HFFc6 (cell line): ENCODE measurements at places on chromosomes 6 and 20.
A peak's percentile ranks its signal among the peaks of the same experiment; 100 is the strongest.

DNA sequence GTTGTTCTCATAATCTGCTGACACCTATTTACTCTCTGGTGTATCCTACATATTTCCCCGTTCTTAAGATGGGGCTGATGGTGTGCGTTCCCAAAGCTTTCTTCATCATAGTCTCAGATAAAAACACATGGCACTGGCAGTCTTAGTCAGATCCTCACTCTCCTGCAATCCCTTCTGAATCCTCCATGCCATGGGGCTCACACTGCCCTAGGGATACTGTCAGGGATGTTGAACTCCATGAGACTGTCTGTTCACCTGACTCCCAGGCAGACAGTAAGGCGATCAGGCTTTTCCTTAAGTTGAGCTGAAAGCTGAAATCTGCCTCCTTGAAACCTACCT is 76.0 kb downstream of the SLX4IP start:
- DNase-seq = no peak

- DNase-seq = peak; percentile 59
These were observed 17.8 kb downstream of the TMEM30A start for GRCh38 chr6:75266716-75267291.

- no peak for DNase-seq
These were observed 268.3 kb upstream of the FAM83B start for GRCh38 chr6:54578261-54578660.

- peak; percentile 16 for DNase-seq
These were observed at the start of gene GTSF1L for GRCh38 chr20:43726811-43727338. Gene GTSF1L (minus strand): TSS chr20:43727002. CDS start chr20:43726694, 308 bp downstream.

- no peak for DNase-seq
These were observed 90.7 kb upstream of the F13A1 start for GRCh38 chr6:6411115-6411514.

- DNase-seq = peak; percentile 42
These were observed 76.0 kb upstream of the ADTRP start for GRCh38 chr6:11854408-11855165.

DNA sequence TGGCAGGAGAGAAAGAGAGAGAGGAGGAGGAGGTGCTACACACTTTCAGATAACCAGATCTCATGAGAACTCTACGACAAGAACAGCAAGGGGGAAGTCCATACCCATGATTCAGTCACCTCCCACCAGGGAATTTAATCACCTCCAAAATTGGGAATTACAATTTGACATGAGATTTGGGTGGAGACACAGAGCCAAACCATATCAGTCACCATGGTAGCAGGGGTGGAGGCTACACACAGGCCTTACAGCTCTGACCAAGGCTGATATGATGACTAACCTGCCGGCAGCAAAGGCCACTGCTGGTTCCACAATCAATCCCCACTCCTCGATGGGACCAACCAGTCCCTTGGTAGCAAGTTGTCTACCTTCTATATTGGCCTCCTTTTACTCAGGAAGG is 13.6 kb upstream of the RBM24 start:
- DNase-seq = no peak

- DNase-seq = no peak
These were observed 117.6 kb downstream of the F13A1 start for GRCh38 chr6:6202886-6203285.

DNA sequence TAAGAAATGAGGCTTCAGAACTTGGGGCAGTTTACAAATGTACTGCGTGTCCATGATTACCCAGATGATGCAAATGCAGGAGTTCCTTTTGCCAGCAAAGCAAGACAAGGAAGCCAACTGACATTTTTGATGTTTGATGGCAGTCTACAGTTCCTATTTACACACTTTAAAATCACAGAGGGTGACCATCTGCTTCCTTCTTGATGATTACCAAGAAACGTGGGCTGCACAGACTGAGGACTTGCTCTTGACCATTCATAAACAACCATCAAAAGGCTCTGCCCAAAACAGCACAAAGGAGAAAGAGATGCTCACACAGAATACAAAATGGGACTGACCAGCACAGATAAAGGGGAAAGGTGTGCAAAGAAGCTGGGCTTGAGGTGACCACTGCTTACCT is 79.8 kb upstream of the TRAF3IP2 start:
- DNase-seq = no peak

DNA sequence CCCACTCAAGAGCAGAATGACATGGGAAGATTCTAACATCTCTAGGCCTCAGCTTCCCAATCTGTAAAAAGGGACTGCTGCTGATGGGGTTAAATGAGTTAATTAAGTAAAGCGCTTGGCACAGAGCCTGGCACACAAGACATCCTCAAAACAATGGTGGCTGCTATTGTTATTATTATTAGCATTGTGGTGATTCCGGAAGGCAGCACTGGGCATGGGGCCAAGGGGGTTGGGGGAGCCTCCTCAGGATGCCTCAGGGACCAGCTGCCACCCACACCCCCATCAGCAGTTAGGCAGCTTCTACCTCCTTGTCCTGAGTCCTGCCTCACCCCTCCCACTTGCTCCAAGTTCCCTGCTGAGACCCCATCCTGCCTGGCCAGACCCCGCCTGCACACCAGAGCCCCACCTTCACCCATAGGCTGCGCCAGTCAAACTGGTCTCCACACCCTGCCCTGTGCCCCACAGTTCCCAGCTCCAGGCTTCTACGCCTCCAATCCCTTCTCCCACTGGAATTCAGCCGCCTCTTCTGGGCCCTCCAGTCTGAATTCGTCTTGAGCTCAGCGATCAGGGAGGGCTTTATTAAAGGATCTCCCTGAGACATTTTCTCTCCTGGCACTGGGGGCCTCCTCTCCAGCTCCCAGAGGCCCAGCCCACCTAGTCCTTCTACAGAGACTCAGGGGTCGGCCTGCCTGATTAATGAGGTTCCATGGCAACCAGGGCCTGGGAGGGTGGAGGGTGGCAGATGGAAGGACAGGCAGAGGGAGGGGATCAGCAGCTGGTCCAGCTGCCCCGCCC is 1.5 kb downstream of the E2F1 start:
- DNase-seq = no peak

DNA sequence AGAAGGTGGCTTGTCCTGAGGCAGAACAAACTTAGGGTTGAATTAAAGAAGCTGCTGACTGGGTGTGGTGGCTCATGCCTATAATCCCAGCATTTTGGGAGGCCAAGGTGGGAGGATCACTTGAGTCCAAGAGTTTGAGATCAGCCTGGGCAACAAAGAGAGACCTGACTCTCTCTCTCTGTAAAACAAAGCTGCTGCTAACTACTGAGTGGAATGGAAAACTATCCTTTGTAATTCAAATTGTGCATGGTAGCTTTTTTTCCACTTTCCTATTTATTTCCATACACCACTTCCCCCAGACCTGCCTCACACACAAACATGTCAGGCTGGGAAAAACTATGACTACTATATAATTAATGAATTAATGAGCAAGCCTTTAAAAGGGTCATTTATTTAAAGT is 437.1 kb downstream of the CDC5L start:
- no peak for DNase-seq

DNA sequence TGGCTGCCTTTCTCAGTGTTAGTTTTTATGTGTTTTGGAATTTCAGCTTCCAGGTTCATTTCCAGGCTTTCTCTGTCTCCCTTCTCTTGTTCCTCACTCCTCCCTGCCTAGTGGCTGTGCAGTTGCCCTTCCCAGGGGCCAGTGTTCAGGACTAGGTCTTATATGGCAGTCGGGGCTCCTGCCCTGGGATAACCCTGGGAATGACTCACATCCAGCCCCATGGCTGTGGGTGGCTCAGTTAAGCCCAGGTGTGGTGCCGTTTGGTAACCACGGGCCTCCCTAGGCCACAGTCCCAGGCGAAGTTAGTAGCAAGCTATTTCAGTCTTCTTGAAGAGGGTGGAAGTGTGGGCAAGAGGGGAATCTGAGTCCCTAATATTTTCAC is 57.4 kb upstream of the DDR1 start:
- DNase-seq = no peak

GRCh38 chr20:36873498-36874189 is 2.3 kb upstream of the TLDC2 start:
- no peak for DNase-seq

DNA sequence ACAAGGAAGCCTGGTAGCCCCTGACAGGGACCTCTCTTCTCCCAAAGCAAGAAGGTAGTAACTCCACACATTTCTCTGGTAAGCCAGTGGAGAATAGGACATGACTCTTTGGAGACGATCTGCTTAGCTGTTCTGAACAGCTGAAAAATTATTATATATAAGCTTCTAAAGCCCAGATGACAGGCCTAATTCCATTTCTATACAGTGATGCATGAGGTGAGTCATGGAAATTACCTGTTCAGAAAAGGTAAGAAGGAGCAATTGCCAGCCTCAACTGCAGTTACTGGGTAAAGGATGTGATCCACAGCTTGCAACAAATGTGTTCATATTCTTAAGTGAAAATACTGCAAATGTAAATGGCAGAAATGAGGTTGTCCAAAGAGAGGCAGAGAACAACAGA is 54.0 kb downstream of the PREP start:
- no peak for DNase-seq

DNA sequence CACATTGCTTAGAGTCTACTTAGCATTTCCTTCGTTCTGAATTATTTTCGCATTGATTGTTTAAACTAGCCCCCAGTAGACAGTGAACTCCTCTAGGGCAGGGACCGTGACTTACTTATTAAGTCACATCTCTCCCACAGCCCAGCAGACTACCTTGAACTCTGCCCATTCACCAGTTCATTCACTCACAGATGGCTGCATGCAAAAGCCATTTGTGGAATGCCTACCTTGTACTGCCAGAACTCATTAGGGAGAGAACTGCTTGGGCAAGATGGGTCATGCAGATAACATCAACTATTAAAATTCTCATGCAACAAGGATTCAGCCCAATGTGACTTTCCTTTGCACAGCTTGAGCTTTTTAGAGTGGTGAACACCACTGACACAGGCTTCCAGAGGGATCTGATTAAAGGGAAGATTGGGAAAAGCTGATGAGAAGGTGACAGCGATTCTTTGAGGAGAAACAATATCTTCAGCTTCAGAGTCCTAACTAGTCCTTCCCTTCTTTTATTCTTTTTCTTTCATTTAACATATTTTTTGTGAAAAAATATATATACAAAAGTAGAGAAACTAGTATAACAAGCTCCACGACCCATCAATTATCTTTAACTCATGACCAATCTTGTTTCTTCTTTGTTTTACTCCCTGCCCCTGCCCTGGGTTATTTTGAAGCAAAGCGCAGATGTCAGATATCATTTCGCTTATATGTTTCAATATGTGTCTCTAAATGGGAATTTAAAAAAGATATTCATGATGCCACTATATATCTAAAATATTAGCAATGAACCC is 273.9 kb downstream of the CDC5L start:
- peak; percentile 93 for DNase-seq

DNA sequence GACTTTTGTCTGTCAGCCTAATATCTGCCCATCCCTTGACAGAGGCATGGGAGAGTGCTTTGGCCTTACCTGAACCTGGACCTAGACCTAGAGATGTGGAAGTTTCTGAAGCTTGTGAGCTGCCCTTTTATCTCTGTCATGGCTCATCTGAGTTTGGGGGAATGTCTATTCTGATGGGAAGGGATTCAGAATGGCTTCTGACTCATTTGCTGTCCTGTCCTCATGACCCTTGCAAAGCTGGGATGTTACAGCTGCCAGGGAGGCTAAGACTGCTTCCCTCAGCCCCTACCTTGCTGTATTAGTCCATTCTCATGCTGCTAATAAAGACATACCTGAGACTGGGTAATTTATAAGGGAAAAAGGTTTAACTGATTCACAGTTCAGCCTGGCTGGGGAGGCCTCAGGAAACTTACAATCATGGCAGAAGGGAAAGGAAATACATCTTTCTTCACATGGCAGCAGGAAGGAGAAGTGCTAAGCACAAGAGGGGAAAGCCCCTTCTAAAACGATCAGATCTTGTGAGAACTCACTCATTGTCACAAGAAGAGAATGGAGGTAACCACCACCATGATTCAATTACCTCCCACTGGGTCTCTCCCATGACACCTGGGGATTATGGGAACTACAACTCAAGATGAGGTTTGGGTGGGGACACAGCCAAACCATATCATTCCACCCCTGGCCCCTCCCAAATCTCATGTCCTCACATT is 252.2 kb downstream of the ERMARD start:
- DNase-seq = no peak

DNA sequence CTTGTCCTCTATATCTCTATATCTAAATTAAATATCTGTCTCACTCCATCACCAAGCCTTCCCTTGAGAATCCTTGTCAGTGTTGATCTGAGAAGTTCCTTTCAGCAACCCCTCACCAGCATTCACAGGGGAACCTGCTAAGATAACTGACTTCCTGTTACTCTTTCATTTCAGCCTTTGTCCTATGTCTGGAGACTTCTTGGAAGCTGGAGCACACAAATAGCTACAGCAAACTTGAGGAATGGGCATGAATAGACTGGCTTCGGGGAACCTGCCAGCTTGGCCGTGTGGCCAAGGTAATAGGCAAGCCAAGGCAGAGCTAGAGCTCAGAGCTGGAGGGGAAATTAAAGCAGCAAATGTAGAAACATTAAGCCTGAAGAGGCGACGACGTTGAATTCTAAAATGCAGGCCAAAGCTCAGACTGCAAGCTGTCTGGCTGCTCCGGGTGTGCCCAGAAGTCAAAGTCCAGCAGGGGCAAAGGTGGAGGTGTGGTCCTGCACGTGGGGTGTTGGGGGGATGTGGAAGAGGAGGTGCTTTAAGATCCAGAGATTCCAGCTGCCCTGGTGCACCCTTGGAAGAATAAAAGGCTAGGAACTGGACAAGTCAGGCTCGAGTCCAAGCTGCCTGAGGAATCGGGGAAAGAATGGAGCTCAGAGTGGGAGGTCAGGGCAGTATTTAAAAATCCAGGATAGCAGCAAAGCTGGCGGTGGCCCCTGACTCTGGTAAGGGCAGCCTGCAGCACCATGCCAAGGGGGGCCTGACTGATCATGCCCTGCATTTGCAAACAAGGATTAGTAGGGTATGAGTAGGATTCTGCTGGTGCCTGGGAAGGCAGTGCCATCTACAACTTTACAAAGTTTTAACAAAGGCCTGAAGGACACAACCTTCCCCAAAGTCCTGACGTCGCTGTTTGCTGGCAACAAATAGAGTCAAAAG is 185.0 kb upstream of the SGK1 start:
- no peak for DNase-seq

DNA sequence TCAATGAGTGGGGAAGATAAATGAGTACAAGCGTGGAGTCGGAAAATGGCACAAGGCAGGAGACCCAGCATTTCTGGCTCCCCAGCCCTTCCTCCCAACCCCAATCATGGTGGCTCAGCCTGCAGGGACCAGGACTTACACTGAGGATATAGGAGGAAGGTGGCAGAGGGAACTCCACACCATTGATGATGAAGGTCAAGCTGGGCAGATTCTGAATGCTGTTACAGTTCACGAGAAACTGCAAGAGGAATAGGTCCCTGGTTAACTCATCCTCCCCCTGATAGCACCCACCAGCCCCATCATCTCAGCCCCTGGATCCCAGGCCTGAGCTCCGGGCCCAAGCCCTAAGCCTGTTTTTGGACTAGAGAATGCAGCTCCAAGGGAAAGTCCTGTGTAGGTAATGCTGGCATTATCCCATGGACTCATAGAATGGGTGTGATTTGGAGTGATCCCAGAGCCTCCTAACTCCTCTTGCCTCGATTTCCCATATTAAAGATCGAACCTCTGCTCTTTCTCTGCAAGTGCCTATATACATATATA is 2.3 kb upstream of the TFEB start:
- no peak for DNase-seq

DNA sequence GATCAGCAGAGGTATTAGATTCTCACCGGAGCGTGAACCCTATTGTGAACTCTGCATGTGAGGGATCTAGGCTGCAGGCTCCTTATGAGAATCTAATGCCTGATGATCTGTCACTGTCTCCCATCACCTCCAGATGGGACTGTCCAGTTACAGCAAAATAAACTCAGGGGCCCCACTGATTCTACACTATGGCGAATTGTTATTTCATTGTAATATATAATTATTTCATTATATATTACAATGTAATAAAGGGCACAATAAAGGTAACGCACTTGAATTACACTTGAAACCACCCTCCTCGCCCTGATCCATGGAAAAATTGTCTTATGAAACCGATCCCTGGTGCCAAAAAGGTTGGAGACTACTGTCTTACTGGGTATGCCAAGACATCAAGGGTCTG is 18.6 kb downstream of the PRKN start:
- DNase-seq = no peak
